ENCODE measurements at places on chromosomes 5 and 9.
A peak's percentile ranks its signal among the peaks of the same experiment; 100 is the strongest.

GRCh38 chr5:72702881-72703434, 113.5 kb upstream of the TNPO1 start:
- no peak for DNase-seq

DNA sequence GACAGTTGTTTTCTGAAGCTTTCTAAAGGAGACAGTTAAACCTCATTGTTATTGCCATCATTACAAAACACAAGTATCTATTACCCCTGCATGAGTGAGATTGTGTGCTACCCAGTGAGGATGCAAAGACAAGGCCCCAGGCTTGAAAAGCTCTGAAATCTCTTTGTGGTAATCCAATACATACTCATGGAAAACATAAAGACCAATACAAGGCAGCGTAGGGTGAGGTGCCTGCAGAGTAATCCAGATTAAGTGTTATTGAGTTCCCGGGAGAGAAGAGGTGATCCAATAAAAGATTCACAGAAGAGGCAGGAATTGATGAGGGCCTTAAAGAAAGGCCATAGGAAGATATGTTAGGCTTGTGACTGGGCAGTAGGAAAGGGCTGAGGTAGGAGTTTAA, 150.1 kb downstream of the MEF2C start:
- no peak for DNase-seq

DNA sequence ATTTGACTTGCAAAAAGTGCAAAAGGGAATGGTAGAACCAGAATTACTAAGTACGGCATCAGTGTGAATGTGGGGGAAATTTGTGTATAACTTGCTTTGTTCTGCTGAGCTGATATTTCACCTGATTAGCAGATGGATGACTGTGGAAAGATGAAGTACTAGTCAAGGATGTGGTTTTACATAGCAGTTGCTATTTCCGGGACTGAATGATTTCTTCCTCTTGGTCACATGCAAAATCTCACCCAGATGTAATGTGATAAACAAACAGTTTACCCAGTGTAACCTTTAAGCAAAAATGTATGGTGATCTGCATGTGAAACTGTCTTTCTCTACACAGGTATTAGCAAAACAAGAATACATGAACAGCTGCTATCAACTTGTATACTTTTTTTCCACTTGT, 46.1 kb downstream of the DCP2 start:
- DNase-seq: no peak

GRCh38 chr5:175696139-175696854, 38.4 kb downstream of the HRH2 start:
- DNase-seq: peak; percentile 30

DNA sequence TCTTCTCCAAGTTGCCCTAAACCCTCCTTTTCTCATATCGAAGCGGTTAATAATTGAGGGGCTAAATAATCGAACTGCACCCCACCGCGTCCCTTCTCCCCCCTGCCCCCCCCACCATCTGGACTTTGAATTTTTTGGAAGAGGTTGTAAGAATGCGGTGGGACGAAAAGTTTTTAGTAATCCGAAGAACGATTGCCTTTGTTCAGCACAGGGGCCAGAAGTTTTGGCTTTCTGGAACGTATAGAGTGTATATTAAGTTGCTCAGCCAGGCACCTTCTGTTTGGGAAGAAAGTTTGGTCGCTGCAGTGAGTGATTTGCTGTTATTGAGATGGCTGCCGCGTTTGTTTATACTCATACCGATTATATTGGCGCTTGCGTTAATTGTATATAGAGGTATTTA, 518 bp downstream of the ERBIN start:
- DNase-seq: no peak
